ENCODE measurements at places on chromosomes 5 and 9.

DNA sequence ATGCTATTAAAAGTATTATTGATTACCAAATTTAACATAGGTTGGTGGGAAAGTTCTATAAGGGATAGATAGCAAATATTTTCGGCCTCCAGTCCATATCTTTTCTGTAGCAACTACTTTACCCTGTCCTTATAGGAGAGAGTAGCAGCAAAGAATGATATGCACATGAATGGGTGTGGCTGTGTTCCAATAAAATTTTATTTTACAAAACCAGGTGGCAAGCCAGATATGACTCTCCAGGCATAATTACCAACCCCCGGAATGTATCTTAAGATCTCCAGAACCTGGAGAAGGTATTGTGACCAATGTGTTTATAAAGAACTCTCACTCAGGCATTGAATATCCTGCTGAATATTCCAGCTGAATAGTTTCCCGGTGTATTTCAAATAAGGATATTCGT lies 1461.2 kb downstream of the MAT2B start:
- DNase-seq = no peak

- no peak for DNase-seq
Measured at GRCh38 chr5:12316812-12317211, 412.6 kb upstream of the CTNND2 start.

- no peak for DNase-seq
Measured at GRCh38 chr5:78541086-78541654, 107.4 kb downstream of the LHFPL2 start.

DNA sequence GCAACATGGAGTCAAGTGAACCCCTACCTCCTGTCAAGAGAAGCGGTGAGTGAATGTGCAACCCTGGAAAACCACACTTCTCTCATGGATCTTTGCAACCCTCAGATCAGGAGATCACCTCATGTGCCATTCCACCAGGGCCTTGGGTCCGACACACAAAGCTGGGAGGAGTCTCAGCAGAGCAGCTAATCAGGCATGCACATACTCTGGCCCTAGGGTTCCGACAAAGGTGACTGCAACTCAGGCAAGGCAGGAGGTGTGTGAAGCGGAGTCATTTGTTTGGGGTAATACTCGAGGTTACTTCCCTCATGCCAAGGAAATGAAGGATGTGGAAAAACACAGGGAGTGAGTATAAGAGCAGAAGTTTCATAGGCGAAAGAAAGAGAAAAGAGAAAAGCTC lies 96.1 kb downstream of the GABRG2 start:
- DNase-seq = no peak
